ENCODE measurements at places on chromosomes 6 and 20. TPM values are rescaled to one million over a fixed set of nuclear protein-coding genes. Genes with fewer than 3 reads are reported as not detected.

Gene ISM1
- total RNA-seq = 0.46 TPM

Gene SIRPB2
- total RNA-seq = not detected

Gene OR2B6
- not detected for total RNA-seq

Gene HEY2
- total RNA-seq = 0.77 TPM

Gene TIAM2
- total RNA-seq = 16.9 TPM

Gene SRXN1
- 77.0 TPM for total RNA-seq

Gene MTHFD1L
- 17.8 TPM for total RNA-seq

Gene CD93
- total RNA-seq = under 0.01 TPM

Gene GFRAL
- not detected for total RNA-seq

Gene ATP6V1G2
- 1.5 TPM for total RNA-seq

Gene GRM1
- total RNA-seq = not detected

DNA sequence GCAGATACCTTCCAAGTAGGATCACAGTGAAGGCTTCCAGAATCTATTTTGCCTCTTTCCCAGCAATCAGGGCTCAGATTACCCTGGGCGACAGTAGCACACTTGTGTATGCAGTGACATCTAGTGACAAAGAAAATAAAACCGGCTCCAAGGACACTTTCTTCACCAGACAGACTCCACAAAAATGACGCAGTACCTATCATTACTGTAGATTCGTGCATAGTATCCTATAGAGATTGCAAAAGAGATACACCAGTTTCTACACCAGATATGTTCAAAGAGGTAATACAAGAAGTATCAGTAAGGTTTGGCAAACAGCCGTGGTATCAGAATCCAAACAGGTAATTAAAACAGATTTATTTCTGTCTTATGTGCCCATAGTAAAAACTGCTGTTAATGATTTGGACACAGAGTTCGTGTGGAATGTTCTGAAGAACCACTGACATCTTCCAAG, 600.4 kb upstream of the JAG1 start:
- peak; percentile 80 for DNase-seq

DNA sequence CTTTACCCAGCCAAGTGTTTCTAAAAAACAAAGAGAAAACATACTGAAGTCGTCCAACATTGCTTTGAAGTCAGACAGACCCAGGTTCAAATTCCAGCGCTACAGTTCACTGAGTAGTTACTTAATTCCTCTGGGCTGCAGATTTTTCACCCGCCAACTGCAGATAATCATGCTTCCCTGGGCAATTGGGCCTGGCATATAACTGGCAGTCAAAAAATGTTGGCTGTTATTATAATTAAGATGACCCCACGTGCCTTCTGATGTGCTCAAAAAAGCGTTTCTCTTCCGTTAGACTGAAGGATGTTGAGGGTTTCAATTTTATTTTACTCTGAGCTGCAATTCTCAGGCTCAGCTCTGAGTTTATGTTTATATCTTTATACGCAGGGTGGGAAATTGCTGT, 156.1 kb upstream of the CITED2 start:
- DNase-seq = no peak

GRCh38 chr6:44642870-44643522, 255.5 kb downstream of the CDC5L start:
- DNase-seq = peak; percentile 65

DNA sequence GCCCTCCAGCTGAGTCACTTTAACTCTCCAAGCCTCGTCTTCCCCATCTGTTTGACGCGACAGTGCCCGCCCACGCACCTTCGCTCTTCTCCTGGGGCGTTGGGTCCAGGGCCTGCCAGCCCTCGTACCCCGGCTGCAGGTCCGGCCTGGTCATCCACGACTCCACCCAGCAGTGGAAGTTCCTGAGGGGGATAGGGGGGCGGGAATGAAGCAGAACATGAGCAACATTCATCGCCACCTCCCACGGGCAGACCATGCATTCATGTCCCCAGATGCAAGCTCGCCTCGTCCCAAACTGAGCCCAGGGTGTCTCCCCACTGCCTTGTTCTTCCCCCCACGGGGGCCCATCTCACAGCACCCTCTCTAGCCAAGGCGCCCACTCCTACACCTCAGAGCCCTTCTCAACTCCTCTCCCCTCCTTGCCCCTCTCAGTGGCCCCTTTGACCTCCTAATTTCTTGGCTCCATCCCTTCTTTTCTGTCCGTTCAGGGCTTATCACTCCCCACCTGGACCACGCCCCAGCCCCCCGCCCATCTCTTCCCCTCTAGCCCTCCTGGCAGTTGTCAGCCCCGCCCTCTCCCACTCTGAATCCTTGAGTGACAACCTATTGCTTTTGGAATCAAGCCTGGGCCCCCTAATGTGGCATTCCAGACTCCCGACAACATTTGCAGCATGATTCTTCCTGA, 23.7 kb downstream of the TGM2 start:
- no peak for DNase-seq

GRCh38 chr6:128919412-128920180, 36.7 kb downstream of the LAMA2 start:
- DNase-seq = no peak

DNA sequence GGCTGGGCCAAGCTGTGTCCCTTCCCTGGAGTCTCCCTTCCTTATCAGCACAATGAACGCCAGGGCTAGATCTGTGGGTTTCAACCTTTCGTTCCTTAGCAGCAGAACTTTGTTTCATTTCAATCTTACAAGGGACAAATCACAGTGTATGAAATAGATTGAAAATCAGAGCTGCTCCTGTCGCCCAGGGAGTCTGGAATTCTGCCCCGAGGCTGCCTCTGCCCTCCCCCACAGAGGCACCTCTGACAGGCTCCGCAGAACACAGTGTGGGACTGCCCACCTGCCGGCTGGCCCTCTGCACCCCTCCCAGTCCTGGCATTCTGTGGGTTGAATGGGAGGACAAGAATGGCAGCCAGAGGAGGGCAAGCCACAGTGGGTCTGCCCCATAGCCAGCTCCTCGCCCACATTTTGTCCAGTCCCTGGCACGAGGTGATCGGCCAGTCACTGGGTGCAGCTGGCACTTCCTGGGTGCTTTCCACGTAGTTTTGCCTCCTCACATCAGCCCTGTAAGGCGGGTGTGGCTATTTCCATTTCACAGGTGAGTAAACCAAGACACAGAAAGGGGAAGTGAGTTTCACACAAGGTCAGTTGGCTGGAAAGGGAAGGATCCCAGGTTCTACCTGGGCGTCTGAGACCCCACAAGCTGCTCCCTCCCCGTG, 26.1 kb downstream of the MANBAL start:
- no peak for DNase-seq

DNA sequence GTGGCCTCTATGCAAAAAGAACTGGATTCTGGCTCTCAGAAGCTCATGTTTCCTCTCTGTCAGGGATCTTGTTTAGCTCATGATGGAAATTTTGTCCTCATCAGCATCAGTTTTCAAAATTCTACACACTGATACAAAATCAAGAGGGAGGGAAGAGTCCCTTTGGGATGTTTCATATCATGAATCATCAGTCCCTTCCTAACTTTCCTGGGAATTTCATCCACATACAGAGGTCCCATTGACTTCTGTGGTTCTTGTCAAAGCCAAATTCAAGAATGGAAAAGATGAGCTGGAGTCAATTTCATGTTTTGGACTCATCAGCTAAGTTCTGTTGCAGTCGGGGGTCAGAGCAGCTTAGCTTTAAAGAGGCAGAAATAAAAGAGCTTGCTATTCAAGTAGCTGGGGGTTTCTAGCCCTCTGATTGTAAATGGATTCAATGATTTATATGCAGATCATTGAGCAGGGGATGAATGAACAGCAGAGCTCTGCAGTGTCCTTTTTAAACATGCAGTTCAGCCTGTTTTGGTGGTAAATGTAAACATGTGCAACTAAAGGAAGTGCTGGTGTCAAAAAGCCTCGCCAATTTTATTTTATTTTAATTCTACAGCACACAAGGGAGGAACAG, 21.3 kb upstream of the TMEM14A start:
- DNase-seq = no peak

DNA sequence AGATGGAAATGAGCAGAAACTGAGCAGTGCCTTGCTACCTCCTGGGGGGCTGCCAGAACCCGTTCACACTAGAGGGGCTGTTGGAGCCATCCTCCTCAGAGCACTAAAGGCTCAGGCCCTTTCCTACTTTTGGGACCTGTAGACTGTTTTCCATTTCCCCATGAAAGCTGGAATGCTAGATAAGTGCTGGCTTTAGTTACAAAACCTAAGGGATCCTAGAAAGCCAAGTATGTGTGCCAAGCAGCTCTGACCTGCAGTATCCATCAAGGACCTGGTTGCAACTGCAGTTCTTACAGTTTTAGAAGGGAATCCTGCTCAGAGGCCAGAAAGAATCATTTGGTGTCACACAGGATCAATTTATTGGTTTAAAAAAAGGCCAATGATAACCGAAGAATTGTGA, 176.7 kb upstream of the COL21A1 start:
- no peak for DNase-seq

- DNase-seq = peak; percentile 41
These were observed 55.7 kb upstream of the PHACTR2 start for GRCh38 chr6:143621876-143622605.

- DNase-seq = no peak
These were observed 69.2 kb upstream of the LYRM2 start for GRCh38 chr6:89707766-89708165.

DNA sequence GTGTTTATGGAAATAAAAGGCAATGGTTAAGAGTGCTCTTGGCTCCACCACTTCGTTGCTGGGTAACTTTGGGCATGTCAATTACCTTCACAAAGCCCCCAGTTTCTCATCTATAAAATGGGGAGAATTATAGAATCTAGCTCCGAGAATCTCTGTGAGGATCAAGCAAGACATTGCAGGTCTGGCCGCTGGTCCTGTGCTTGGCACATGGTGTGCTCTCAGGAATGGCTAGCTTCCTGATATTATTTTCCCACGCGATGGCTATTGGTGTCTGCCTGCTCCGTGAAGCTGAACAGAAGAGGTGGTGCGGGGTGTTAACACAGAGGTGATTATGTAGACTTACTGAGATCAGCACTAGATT, 57.0 kb downstream of the NOX3 start:
- no peak for DNase-seq

DNA sequence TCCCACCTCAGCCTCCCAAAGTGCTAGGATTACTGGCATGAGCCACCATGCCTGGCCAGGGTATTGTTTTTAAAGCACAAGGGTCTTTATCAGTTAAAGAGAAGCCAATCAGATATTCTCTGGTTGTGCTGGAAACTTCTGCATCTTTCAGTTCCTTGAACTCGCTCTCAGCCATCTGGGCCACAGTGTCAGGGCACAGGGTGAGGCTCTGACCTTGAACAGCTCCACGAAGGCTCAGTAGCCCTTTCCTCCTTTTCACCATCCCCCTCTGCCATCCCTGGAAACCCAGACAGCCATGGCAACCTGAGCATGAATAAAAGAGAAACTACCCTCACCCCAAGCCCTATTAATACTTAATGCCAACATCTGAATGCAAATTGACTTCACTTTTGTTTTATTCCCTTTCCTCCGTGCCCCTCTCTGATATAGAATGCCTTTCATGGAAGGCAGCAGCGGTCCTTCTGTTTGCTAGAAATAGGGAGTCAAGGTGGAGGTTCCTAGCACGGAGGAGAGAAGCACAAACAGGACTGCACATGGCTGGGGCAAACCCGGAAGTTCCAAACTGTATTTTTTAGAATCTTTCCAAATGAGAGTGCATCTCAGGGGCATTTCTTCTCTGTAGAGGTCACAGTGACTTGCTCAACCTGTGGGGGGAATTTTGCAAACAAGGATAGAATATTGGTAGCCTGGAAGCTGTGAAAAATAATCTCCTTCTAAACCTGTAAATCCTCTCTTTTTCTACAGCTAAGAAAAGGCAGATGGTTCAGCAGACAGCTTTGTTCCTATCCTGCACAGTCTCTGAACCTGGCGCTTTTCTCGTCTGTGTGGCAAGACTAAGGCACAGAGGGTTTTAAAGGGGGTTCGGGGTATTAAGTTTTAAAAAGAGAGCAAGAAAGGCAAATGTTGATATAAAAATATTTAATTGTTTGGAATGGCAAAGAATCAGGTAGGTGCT, 176.4 kb upstream of the RREB1 start:
- no peak for DNase-seq

GRCh38 chr6:105890521-105891244, 195.5 kb upstream of the PRDM1 start:
- DNase-seq = no peak

DNA sequence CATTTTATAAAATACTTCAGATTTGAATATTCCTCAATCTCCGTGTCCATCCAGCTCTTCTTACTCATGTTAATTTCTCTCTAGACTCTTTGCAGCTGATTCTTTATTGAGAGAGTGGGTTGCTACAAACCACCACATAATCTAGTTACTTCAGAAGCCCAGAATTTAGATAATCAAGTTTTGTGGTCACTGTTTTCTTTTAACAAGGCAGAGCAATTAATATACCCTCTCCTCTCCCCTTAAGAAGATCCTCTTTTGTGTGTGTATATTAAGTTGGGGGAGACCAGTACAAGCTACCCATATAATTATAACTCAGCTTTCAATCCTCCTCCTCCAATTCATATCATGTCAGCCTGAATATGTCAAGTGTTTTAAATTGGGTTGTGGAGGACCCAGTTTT, 95.1 kb downstream of the IRAK1BP1 start:
- DNase-seq = no peak

DNA sequence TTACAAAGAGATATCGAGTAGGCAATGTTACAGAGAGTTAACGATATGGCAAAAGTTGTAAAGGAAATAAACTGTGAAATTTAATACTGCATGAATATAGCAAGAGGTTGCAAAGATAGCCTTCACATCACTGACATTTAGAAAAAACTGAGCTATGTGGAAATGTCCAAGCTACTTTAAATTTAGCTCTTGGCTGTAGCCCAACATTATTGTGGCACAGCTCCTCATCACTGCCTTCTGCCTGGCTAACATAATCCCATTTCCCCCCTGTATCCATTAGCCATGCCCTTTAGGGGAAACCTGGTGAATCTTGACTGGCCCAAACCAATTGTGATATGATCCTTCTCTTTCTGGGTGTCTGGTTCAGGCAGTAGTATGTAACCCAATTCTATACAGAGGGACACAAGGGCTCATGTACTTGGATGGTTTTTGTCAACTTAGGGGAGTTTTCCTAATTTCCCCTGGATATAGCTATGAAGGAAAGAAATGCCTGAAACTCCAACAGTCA, 115.4 kb downstream of the PFDN4 start:
- DNase-seq = no peak

- DNase-seq = no peak
These were observed 136.3 kb upstream of the PHACTR1 start for GRCh38 chr6:12580290-12580689.

- DNase-seq = no peak
These were observed 333.4 kb downstream of the BCKDHB start for GRCh38 chr6:80439721-80440470.

Data from Daoy (cell line).